Activated T-helper 2 cell treated with anti-CD3 and anti-CD28 coated beads, Interferon-gamma antibody, Interleukin-2, Interleukin-4, amounts not matched to agents 10 μg/mL and 5 μg/mL and 100 μg/mL, durations not matched to agents 14 hours and 24 hours and 36 hours (primary cell): ENCODE measurements at places on chromosomes 7 and 10. TPM values are rescaled to one million over a fixed set of nuclear protein-coding genes. Genes with fewer than 3 reads are reported as not detected.

DNA sequence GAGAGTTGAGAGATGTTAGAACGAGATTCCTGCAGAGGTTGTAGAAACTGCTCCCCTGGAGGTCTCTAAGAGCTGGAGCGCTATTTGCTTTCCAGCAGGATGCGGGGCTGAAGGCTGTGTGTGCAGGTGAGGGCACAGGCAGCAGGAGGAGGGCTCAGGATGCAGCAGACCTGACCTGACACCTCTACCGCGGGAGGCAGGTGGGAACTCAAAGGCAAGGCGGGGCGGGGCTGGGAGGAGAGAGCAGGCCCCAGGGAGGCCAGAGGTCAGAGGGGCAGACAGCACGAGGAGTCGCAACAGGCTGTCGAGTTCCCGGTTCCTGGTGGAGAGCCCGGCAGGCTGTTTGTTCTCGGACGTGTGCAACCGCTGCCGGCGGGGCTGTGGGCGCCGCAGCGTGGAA, 7.9 kb upstream of the CRTAC1 start:
- no peaks in the 10 kb centered on the region for H3K4me1 ChIP-seq
- H3K27ac ChIP-seq, result no peak overlapping the region
- H3K27me3 ChIP-seq, result peaks cover 65% of the 10 kb centered on the region
- H3K4me3 ChIP-seq, result no peak overlapping the region
- no peak for DNase-seq
- no peaks in the 10 kb centered on the region for H3K36me3 ChIP-seq

- H3K27me3 ChIP-seq, result no peaks in the 10 kb centered on the region
- H3K4me3 ChIP-seq, result peak within 1 kb of the TSS; percentile 91
- DNase-seq, result peak; percentile 46
- peaks cover 45% of the 10 kb centered on the region for H3K4me1 ChIP-seq
- peaks cover 39% of the 10 kb centered on the region for H3K36me3 ChIP-seq
Observed at GRCh38 chr10:103451831-103452505, at the start of gene CALHM2. Gene CALHM2, minus strand, starts transcription at chr10:103452370. Its CDS starts 2,429 bp downstream, at chr10:103449941.

DNA sequence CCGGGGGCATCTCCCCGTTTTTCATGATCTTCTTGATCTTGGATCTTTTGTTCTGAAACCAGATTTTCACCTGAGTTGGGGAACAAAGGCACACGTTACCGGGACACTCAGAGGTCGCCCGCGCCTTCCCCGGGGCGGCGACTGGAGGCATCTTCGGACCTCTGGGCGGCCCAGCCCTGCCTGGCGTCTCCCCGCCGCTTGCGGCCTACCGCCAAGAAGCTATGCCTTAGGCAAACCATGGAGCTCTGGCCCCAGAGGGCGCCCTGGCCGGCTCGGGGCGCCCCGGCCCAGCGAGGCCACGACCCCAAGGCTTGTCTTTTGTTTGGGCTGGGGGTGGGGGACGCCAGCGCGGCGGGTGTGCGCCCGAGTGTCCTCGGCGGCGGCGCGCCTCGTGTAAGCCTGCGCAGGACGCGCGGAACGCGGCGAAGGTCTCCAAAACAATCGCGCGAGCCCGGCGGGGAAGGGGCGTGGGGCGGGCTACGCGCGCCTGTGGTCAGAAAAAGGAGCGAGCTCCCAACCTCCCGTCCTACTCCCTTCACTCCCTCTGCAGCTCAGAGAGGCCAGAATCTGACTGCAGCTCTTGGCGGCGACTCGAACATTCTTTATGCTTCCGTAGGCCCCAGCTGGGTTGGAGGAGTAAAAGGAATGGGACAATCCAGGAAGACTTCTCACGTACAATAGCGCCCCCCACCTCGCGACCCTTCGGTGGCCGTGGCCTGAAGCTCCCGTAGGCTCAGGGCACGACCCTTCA, 3.5 kb downstream of the DLX5 start:
- H3K4me3 ChIP-seq, result no peak overlapping the region
- DNase-seq, result no peak

DNA sequence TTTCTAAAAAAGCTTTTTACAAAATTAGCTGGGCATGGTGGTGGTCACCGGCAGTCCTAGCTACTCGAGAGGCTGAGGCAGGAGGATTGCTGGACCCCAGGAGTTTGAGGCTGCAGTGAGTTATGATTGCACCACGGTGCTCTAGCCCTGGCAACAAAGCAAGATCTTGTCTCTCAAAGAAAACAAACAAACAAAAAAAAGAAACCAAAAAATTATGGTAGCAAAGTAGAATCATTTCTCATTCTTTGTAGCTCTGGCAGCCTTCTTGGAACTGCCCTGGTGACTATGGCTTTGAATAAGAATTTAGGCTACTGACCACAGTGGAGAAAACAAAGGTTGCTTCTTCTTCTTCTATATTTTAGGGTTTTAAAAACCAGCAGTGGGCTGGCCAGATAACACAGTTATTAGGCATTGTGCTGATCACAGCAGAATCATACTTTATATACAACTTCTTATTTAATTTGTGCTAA, 41.9 kb upstream of the PRKAR2B start:
- no peaks in the 10 kb centered on the region for H3K36me3 ChIP-seq
- H3K27ac ChIP-seq, result no peak overlapping the region
- H3K4me3 ChIP-seq, result no peak overlapping the region
- no peaks in the 10 kb centered on the region for H3K4me1 ChIP-seq

GRCh38 chr7:78326876-78327275, 528.3 kb downstream of the PHTF2 start:
- H3K27me3 ChIP-seq, result no peaks in the 10 kb centered on the region
- no peak overlapping the region for H3K27ac ChIP-seq
- H3K4me1 ChIP-seq, result no peaks in the 10 kb centered on the region
- no peaks in the 10 kb centered on the region for H3K36me3 ChIP-seq
- H3K4me3 ChIP-seq, result no peak overlapping the region

- peaks cover 45% of the 10 kb centered on the region for H3K36me3 ChIP-seq
- H3K27me3 ChIP-seq, result no peaks in the 10 kb centered on the region
- peaks cover 78% of the 10 kb centered on the region for H3K4me1 ChIP-seq
- no peak for DNase-seq
Observed at GRCh38 chr7:24949884-24950283, 30.1 kb downstream of the OSBPL3 start.

DNA sequence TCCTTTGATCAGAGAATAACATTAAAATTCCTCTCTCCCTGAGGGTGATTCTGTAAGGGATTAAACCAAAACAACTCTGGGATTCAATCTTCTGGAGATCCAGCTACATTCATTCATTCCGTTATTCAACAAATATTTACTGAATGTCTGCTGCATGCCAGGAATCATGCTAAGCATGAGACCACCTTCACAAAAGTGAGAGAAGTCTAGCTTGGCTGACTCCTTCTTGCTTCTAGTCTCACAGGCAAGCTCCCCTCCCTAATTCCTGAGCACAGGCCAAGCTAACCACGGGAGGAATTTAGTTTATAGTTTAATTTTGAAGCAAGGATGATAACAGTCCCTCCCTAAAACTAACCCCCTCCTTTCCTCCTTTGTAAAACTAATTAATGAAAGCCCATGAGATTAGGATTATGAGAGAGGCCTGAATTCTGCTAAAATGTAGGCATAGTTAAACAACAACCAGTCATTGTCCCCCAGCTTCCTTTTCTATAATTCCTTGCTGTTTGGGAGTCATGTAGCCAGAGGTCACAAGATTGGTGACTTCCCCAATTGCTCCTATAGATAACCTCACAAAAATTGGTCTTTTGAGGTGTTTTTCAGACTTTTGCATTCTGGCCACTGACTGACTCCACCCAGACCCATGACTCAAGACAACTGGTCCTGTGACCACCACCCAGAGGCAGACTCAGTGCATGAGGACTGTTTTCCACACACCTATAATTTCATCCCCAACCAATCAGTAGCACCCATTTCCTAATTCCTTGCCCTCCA, 113.5 kb downstream of the ITGB8 start:
- H3K4me1 ChIP-seq, result no peaks in the 10 kb centered on the region
- no peaks in the 10 kb centered on the region for H3K36me3 ChIP-seq
- no peak overlapping the region for H3K4me3 ChIP-seq
- DNase-seq, result no peak
- H3K27ac ChIP-seq, result no peak overlapping the region

- no peaks in the 10 kb centered on the region for H3K4me1 ChIP-seq
- no peak for DNase-seq
Observed at GRCh38 chr7:42639930-42640329, 271.9 kb downstream of the C7orf25 start.

GRCh38 chr10:63573068-63573697, 52.0 kb downstream of the REEP3 start:
- H3K36me3 ChIP-seq, result peaks cover 42% of the 10 kb centered on the region
- peaks cover 13% of the 10 kb centered on the region for H3K4me1 ChIP-seq
- no peak overlapping the region for H3K4me3 ChIP-seq
- DNase-seq, result no peak

DNA sequence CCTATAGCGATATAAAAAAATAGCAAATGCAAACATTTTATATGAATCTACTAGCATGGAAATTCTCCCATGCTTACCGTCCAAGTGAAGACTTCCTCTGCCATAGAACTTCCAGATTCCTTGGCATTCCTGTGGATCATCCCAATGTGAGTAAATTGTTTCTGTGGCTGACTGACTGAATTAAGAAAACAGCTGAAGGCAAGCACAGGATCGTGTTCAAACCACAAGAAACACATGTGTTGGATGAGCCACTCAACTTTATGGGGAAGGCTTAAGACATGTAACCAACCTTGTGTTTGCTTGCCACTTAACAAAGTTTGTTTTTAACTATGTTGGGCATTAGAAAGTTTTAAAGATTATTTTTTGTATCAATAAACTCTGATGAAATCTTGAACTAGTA, 2.6 kb upstream of the MYPN start:
- H3K27ac ChIP-seq, result no peak overlapping the region
- no peaks in the 10 kb centered on the region for H3K36me3 ChIP-seq
- DNase-seq, result no peak

DNA sequence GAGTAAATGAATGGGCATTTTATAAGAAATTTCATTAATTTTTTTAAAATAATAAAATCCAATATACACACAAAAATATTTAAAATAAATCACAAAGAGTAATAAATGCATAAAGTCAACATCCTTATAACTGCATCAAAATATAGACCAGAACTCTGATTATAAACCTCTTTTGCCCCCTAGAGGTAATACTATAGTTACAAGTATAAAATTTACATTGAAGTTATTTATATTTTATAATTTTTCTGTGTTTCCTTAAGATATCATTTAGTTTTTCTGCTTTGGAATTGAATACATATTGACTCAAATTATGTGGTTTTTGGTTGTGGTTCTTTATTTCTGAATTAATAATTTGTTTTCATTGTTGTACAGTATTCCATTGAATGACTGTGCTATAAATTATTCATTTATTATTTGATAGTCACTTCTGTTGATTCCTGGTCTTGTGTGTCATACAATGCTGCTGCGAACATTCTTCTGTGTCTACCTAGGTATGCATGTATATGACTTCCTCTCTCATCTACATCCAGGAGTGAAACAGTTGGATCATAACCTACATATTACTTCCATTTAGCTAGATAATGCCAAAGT, 673.6 kb downstream of the IPMK start:
- DNase-seq, result no peak
- no peaks in the 10 kb centered on the region for H3K36me3 ChIP-seq
- no peak overlapping the region for H3K27ac ChIP-seq
- H3K4me1 ChIP-seq, result no peaks in the 10 kb centered on the region

DNA sequence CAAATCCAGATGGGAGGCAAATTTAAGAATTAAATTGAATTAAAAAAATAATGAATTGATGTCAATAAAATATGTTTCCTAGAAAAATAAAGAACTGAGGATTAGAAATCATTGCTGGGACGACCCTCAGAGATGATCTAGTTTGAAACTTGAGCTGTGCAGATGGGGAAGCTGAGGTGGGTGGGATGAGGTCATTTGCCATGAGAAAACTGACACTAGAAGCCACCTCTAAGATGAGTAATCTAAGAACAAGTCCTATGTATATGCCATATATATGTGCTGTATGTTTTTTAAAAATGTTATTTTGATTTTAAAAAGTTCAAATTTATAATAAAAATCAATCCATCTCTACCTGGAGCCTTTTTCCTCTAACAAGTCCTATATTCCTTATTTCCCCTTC, 135.7 kb downstream of the RSU1 start:
- H3K36me3 ChIP-seq, result no peaks in the 10 kb centered on the region
- no peak for DNase-seq
- H3K27me3 ChIP-seq, result no peaks in the 10 kb centered on the region
- no peak overlapping the region for H3K4me3 ChIP-seq
- no peaks in the 10 kb centered on the region for H3K4me1 ChIP-seq

DNA sequence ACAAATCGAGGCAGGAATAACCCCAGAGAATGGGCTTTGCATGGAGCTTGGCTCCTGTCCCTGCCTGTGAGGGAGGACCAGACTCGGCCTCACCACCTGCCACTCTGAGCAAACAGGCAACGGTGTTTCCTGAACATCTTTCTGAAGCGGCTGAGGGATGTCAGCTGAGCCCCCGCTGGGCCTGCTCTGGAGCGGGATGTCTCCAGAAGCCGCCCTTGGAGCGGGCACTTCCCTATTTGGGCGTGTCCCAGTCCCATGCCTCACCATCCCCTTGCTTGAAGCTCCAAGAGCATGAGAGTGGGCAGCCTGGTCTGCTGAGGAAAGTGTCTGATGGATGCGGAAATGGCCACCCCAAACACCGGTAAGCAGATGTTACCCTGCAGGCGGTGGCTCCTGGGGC, 10.2 kb downstream of the ALKBH4 start:
- no peaks in the 10 kb centered on the region for H3K27me3 ChIP-seq
- no peaks in the 10 kb centered on the region for H3K4me1 ChIP-seq
- no peak overlapping the region for H3K4me3 ChIP-seq
- H3K27ac ChIP-seq, result no peak overlapping the region
- H3K36me3 ChIP-seq, result peaks cover 14% of the 10 kb centered on the region
- DNase-seq, result no peak

IKZF1 gene
- total RNA-seq, result 360 and 371 TPM in 2 replicates

AZGP1 gene
- total RNA-seq, result not detected in 2 replicates

NAMPT gene
- 348 and 379 TPM in 2 replicates for total RNA-seq

CLRN3 gene
- not detected in 2 replicates for total RNA-seq

CALCR gene
- not detected in 2 replicates for total RNA-seq

FAM221A gene
- total RNA-seq, result 6.2 and 6.7 TPM in 2 replicates

COL1A2 gene
- 1.4 and 1.5 TPM in 2 replicates for total RNA-seq

GTF2IRD1 gene
- total RNA-seq, result 2.9 and 3.1 TPM in 2 replicates

DEPP1 gene
- 0.64 and 1.5 TPM in 2 replicates for total RNA-seq

C10orf90 gene
- total RNA-seq, result not detected in 2 replicates

ARMH3 gene
- total RNA-seq, result 19.1 and 25.5 TPM in 2 replicates

PNLIP gene
- total RNA-seq, result not detected in 2 replicates

GPR26 gene
- total RNA-seq, result not detected in 2 replicates

ELN gene
- total RNA-seq, result not detected in 2 replicates

EGR2 gene
- total RNA-seq, result 126 and 137 TPM in 2 replicates

CUZD1 gene
- total RNA-seq, result 2.5 and 2.9 TPM in 2 replicates
